ENCODE measurements at places on chromosomes 1 and 21.

DNA sequence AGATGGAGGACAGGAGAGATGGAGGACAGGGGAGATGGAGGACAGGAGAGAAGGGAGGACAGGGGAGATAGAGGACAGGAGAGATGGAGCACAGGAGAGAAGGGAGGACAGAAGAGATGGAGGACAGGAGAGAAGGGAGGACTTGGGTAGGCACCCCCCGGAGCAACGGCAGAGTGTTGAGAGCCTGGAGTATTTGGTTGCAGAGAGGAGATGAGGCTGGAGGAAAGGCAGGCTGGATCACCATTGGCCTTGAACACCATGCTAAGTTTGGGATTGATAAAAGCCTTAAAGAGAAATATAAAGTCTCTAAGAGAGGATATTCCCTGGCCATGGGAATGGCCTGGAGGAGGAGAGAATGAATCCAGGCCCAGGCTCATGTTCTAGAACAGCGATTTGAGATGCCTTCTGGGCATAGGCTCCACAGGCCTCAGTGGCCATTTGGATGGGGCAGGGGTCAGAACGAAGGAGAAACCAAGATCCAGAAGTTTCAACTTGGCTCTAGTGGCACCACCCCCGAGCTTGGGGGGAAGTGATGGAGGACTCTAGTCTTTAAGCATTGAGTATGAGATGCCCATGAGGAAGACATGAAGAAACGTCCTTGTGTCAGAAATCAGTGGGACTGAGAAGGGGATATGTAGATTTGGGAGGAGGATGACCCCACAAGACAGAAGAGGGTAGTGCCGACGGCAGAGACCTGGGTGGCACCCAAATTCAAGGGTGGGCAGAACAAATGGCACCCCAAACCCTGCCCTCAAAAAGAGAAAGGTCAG is 47.9 kb upstream of the EDN2 start:
- no peak for DNase-seq

GRCh38 chr1:207017615-207018559 is 14.7 kb downstream of the C1orf116 start:
- no peak for DNase-seq

GRCh38 chr1:18751425-18751824 is 108.0 kb downstream of the TAS1R2 start:
- peak; percentile 62 for DNase-seq

GRCh38 chr1:111909030-111909429 is 80.4 kb downstream of the KCND3 start:
- DNase-seq: no peak

- DNase-seq: peak; percentile 18
These were observed 19.6 kb downstream of the FH start for GRCh38 chr1:241499910-241500309.

DNA sequence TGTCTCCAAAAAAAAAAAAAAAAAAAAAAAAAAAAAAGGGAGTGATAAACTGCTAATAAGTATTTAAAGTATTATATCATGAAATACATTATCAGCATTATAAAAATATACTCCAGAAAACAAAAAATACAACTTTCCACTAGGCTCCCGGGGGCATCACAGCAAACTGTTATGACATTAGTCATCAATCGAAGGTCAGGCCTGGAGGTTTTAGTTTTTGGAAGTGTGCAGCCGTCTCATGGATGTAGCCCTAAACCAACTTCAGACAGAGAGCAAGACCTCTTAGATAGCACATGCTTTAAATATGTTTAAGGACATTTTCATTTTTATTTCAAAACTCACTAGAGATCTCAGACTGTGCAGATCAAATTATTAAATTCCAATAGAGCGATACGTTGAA is 106.3 kb downstream of the RERE start:
- no peak for DNase-seq

DNA sequence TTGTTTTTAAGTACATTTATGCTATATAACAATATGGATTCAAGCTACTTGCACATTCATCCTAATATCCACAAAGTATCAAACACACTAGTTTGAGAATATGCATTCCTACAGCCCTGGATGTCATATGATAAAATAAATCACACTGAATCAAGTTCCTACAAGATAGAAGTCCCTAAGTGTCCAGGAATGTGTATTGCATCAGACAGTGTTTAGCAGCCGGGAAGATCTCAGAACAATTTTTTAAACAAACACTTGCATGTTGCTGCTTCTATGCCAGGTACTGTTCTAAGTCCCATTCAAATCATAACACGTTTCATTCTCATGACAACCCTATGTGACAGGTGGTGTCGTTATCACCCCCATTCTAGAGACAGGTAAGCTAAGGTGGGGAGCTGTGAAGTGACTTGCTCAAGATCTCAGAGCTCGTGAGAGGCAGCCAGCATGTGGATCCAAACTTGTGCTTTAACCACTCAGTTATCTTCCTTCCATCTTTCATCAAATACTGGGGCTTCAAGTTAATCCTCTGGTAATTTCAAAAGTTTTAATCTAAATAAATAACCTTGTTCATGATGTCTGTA is 68.3 kb upstream of the KIF26B start:
- no peak for DNase-seq

- DNase-seq: no peak
These were observed 111.2 kb upstream of the LHX8 start for GRCh38 chr1:75023005-75023404.

GRCh38 chr1:64240206-64240605 is 36.8 kb downstream of the UBE2U start:
- DNase-seq: no peak

GRCh38 chr1:153437236-153437635 is 20.9 kb downstream of the S100A7A start:
- DNase-seq: no peak

- DNase-seq: no peak
These were observed 9.1 kb upstream of the IER5 start for GRCh38 chr1:181079382-181079781.

- DNase-seq: no peak
These were observed 36.6 kb downstream of the RGL1 start for GRCh38 chr1:183841550-183841949.

DNA sequence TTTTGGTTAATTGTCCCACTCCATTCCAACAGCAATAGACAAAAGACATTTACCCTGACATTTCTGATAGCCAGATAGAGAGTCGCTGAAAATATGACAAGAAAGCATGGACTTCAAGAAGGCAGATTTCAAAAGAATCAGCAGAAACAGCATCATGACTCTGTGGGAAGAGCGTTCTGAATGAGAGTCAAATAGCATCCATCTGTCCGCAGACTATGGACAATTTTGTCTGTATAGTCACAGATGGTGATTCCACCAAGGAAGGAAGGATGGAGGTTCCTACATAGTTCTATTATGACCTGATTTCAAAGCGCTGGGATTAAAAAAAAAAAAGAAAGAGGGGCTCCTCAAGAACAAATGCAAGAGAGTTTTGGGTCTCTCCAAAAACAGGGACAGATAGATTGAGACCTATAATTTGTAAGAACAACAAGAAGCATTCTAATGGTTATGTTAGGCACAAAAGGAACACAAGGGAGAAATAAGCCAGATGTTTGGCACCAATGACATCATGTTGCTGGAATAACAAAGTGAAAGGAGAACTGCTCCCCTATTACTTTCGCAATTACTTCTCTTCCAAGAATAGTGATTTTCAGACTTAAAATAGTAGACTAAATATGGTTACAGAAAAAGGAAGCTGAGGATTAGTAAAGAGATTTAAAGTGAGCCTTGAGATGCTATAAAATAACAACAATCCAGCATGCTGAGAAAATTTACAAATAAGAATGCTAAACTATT is 28.5 kb downstream of the NIBAN1 start:
- no peak for DNase-seq
